ENCODE measurements at places on chromosomes 16 and 17.

DNA sequence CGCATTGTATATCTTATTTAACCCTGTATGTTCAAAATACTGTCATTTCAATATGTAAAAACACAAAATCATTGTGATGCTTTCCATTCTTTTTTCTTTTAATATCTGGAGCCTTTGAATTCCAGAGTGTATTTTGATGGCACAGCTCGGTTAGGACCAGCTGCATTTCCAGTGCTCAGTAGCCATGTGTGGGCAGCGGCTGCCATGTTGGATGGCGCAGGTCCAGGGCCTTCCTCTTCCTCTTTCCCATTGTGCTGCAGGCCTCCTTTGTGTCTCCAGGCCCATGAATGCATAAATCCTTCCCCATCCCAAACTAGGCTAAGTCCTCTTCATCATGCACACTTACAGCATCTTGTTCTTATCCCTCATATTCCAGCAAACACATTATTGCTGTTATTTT lies 13.0 kb downstream of the IRX3 start:
- DNase-seq: no peak

DNA sequence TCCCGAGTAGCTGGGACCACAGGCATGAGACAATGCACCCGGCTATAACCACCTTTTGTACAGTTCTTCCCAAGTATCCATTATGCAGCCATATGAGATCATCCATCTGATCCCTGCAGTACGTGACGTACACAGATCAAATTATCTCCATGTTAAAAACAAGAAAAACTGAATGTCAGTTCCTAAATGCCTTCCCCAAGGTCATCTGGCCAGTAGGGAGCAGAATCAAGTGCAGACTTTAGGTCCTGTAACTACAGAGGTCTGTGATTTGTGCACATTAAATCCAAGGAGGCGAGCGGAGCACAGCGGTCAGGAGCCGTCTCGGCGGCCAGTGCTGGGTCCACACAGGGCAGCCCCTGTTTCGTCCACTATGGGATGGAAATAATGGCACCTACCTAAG lies 23.7 kb downstream of the ZCCHC14 start:
- no peak for DNase-seq

DNA sequence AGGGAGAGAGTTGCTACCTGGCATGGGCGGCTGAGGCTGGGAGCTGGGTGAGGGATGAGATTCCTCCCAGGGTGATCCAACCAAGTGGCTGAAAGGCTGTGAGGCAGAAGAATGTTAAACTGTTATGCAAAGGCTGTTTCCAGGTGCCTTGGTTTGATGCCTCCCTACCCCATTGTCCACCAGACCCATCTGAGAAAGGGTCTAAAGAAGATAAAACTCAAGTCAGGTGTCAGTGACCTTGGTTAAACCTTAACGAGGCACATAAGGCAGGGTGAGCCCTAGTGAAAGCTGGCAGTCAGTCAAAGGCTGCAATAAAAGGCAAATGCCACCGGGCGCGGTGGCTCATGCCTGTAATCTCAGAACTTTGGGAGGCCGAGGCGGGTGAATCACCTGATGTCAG lies 23.8 kb downstream of the LDHD start:
- DNase-seq: no peak

DNA sequence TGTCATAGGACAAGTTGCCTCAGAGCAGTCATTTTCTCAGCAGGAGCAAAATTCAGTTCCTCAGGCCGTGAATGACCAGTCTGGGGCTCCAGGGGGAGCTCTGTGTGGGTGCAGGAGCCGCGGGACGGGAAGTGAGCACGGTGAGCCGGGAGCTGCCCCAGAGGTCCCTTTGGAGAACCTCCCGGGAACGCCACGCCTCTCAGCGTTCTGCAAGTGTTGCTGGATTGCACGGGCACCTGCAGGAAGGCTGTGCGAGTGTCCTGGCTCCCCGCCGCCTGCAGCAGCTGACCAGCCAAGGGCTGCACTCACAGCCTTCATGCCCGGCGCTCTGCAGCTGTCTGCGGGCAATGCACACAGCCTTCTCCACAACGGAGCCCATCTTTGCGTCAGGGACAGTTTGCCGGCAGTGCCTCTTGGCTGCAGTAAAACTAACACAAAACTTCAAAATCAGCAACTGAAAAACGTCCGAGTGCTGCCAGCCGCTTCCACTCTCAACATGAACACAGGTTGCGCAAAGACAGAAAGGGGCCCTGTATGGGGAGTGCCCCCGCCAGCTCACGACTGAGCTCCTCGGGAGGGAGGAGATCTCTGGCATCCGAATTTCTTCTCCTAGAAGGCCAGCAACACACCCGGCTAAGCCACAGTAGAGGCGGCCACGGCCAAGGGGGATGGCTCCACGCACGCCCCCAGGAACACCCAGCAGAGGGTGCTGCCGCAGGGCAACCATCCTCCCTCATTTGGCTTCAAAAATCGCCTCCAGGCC lies 16.0 kb downstream of the NDUFAF8 start:
- DNase-seq: peak; percentile 90

DNA sequence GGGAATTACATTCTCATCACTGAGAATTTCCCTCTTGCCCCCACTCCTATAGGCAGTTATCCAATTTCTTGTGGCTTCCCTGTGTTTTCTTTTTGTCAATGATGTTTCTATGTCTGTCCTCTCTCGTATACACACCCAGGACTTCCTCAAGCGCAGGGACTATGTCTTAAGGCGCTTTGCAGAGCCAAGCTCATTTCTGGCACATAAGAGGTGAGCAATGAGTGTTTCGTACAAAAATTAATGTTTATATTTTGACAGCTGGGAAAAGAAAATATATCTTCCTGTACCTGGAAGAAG lies 947 bp downstream of the DDX42 start:
- DNase-seq: no peak

GRCh38 chr16:88649924-88650748 lies 717 bp downstream of the CYBA start:
- peak; percentile 35 for DNase-seq

- DNase-seq: no peak
Measured at GRCh38 chr17:33144837-33145236, 148.3 kb downstream of the ASIC2 start.

GRCh38 chr17:57357830-57358430 lies 101.6 kb downstream of the MSI2 start:
- DNase-seq: no peak

GRCh38 chr17:15377200-15377599 lies 35.8 kb upstream of the TEKT3 start:
- no peak for DNase-seq

DNA sequence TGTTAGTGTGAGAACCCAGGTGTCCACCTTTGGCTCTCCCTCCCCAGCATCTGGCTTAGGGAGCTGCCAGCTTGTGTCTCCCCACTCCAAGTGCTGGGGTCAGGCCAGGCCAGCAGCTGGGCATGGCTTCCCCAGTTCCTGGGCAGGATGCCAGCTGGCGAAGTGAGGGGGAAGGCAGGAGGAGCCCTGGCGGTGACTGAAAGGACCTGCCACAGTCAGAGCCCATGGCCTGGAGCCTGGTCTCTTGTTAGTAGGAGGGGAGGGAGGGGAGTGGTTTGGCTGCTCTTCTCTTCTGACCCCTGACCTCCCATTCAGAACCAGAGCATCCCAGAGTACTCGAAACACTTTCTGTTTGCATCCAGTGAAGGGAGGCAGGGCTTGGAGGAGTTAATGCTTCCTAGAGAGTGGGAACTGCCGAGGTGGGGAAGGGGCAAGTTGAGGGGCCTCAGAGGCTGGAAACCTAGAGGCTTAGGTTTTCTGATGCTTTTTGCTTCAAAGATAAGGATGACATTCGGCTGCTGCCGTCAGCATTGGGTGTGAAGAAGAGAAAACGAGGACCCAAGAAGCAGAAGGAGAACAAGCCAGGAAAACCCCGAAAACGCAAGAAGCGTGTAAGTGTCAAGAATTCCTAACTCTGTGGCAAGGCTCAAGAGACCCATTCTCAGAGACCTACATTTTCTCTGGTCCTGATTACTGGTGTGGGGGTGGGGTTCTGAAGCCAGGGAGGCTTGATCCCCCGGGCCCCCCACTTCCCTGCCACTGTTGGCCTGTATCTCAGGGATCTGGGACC lies 772 bp downstream of the CHD3 start:
- peak; percentile 71 for DNase-seq

- DNase-seq: no peak
Measured at GRCh38 chr17:78613416-78613815, 36.2 kb upstream of the DNAH17 start.

DNA sequence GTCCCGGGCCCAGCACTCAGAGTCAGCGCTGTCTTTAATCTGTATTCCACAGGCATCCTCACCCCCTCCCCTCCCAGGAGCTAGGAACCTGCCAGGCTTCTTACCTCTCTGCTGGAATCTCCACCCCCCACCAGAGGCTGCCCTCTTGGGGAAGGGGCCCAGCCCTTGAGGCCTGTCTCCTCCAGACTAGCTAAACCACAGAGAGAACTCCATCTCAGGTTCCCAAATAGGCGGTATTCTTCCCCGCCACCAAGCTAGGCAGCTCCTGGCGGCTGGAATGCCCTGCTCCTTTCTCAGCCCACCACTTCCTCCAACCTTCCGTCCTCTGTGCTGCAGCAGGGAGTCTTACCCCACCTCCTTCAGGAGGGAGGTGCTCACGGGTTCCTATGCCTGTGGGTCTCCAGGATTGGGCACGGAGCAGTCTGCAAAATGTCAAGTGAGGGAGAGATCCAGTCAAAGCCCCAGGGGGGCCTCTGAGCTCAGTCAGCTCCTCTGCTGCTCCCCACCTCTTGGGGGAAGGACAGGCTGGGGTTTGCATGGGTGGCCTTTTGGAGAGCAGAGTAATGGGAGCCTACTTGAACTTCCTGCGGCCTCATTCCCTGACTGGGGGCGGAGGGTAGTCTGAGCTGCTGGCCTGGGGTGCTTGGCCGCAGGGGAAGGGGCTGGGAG lies 55.7 kb downstream of the SREBF1 start:
- peak; percentile 95 for DNase-seq
